ENCODE measurements at places on chromosomes 2 and 18. TPM values are rescaled to one million over a fixed set of nuclear protein-coding genes. Genes with fewer than 3 reads are reported as not detected.

DNA sequence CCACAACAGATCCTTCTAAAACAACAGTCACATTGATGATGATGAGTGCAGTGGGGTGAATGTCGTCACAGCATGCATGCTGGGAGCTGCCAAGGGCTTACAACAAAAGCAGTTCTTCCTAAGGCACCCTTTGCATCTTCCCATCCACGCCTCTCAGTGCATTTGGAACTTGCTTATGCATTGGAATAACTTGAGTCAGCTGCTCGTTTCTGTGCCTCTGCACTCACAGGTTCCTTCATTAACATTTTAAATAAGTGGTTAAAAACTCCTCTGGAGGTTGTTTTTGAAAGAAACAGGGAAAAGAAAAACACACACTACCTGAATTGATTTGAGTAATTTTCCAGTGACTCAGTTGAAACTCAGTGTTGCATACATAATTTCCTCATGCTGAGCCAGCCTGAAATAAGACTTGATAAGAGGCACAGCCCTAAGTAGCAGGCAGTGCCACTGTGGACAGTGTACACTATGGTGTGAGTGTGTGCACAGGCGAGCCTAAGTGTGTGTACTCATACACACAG lies 46.8 kb upstream of the TRIM43B start:
- no peak for DNase-seq

DNA sequence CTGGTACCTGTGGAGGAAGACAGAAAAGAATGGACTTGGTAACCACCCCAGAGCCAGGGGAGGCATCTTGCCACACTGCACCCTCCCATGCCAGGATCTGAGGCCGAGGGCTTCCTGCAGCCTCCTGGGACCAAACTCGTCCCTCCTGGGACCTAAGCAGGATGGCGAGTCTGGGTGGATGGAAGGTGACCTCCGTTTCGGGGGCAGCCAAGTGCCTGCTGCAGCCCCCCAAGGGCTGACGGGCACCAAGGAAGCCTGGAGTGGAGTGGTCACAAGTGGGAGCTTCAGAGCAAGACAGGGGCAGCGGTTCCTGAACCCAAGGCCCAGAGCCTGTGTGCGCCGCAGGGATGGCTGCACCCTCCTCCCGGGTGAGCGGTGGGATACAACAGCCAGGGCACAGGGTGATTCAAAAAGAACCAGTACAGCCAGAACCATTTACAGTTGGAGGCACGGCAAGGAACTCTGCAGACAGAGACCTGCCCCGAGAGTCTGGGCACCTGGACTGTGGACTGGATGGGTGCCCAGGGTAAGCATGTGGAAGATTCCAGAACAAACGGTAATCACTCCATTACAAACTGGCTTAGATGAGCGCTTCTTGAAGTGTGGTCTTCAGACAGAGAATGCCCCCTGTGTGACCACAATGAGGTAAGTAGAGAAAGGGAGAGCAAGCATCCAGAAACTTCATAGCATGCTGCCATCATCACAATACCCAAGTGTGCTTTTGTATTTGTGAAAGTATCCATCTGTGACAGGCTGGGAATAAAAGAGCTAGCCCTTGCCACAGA lies 12.1 kb downstream of the HS1BP3 start:
- no peak for DNase-seq

GRCh38 chr2:60230037-60230436 lies 323.4 kb downstream of the BCL11A start:
- no peak for DNase-seq

- DNase-seq = no peak
Observed at GRCh38 chr2:133526530-133527300, 41.5 kb downstream of the NCKAP5 start.

GRCh38 chr2:113842919-113843736 lies 46.8 kb upstream of the ACTR3 start:
- no peak for DNase-seq

DNA sequence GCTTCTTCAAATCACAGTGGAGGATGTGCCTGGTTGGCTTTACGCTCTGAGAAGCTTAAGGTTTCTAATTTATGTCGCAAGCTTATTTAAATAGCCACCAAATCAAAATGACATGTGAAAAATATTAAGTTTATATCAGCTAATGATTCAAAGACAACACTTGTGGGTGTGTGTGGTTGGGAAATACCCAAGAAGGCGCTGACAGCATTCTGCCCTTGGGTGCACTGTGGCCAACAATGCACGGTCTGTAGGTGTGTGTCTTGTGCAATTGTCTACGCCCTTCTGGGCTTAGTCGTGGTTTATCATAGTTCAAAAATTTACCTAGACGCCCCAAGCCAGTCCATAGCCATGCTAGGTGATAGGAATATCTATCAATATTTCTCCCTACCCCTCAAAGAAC lies 60.9 kb downstream of the KCTD1 start:
- no peak for DNase-seq

DNA sequence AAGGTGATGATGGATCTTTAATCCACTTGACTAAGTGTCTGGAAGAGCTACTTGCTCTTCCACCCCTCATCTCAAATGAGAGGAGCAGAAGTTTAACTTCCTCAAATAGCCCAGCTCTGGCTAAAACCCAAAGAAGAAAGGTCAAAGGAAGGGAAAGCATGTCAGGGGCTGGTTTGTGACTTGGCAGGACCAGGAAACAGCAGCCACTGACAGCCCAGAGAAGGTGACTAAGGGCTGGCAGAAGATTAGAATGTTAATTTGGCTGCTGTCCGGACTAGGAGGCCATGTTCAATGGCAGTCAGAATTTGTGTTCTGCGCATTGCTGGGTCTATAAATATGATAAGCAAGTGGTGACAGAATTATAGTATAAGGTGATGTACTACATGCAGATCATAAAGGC lies 386.2 kb downstream of the SETBP1 start:
- peak; percentile 48 for DNase-seq

DNA sequence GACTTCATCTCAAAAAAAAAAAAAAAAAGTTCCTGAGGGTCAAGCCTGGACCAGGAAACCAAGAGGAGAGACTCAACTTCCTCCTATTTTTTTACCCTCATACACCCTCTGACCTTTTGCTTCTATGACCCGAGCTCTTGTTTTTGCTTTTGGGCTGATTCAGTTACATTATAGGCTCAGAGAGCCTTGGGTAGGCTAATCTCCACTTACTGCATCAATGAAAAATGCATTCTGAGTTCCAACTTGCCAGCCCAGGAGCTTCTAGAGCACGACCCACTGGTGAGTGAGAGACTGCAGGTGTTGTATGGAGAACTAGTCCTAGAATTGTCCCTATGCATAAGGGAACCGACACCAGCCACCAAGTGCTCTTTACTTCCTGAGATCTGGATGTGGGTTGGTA lies 91.1 kb downstream of the CABLES1 start:
- no peak for DNase-seq

DNA sequence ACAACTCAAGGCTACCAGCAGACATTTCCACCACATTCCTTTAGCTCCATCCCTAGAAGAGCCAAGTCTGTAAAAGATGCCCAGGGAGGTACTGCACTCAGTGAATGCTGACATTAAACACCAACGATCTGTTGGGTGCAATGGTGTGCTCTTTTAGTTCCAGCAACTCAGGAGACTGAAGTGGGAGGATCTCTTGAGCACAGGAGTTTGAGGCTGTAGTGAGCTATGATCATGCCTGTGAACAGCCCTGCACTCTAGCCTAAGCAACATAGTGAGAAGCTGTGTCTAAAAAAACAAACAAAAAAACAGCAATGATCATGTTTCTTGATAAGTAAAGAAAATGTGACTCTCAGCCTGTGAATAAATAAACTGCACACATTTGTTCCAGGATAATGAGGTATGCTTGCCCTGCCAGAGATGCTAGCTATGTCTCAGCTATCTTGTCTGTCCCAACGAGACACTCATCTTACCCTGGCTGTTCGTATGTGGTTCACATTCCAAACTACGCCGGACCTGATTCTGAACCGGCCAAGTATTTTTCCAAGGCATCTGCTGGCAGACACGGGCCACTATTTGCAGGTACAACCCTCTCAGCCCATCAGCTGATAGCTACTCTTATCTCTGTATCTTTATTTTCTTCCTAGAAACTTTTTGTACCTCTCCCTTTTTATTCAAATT lies 21.8 kb downstream of the TMEM182 start:
- DNase-seq = no peak

DNA sequence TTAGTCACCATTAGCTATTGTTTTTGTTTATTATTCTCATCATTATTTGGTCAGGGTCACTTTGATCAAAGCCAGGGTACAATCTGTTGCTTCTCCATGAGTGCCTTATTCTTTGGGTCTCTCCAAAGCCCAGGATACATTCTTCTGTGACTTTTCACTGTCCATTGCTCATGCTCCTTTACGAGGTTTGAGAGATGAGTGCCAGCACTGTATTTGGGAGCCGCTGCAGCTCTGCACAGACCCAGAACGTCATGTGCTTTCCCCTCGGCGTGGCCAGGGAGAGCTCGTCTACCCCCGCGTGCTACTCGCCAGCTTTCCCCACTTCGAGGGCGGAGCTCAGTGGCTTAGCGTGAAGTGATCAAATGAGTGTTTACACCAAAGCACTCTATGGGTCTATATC lies 123.7 kb downstream of the COL6A3 start:
- peak; percentile 90 for DNase-seq

DNA sequence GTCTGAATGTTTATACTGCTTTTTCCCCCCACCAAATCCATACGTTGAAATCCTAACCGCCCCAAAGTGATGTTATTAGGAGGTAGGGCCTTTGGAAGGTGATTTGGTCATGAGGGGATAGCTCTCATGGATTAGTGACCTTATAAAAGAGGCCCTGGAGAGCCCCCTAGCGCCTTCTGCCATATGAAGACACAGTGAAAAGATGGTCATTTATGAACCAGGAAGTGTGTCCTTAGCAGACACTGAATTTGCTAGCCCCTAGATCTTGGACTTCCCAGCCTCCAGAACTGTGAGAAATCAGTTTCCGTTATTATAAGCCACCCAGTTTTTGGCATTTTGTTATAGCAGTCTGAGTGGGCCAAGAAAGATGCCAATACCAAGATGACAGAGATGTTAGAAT lies 7.2 kb upstream of the TSN start:
- DNase-seq = no peak

DNA sequence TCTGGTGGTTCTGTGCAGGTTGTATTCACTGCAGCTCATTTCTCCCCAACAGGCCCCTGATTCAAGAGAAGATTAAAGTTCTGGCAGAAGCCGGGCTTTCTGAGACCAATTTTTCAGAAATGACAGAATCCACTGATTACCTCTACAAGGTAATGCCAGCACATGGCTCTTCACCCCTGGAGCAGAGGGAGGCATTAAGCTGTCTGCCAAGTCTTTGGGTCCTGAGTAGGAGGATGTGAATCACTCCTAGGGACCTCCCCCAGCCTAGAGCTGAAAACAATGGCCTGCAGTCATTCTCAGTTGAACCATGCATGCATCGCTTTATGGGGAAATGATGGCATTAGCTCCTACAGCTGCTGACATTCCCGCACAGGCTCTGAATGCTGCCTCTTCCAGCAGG lies 20.5 kb upstream of the RPL37A start:
- DNase-seq = no peak

DNA sequence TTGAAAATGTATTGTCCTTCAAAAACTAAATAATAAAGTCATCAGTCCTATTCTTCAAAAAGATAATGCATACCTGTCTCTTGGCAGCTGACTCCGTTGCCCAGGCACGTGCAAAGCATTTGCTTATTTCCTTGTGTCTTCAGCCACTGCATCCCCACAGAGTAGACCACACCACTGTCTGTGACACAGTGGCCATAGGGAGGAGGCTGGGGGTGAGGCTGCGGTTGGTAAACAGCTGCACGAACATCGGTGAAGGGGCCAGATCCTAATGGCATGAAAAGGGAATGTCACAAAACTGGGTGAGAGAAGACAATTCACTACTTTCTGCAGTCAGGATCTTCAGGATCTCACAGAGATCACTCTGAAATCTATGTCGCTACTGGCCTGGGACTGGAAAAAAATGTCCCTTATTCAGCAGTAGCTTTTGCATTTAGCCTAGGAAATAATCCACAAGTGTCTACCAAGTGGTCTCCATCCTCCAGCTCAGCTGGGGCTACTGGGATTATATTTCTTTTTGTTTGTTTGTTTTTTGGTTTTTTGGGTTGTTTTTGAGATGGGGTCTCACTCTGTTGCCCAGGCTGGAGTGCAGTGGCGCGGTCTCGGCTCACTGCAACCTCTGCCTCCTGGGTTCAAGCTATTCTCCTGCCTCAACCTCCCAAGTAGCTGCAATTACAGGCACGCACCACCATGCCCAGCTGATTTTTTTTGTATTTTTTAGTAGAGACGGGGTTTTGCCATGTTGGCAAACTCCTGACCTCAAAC lies 10.7 kb downstream of the FN1 start:
- DNase-seq = no peak

- no peak for DNase-seq
Observed at GRCh38 chr2:36967236-36967876, 1.0 kb upstream of the STRN start.

DNA sequence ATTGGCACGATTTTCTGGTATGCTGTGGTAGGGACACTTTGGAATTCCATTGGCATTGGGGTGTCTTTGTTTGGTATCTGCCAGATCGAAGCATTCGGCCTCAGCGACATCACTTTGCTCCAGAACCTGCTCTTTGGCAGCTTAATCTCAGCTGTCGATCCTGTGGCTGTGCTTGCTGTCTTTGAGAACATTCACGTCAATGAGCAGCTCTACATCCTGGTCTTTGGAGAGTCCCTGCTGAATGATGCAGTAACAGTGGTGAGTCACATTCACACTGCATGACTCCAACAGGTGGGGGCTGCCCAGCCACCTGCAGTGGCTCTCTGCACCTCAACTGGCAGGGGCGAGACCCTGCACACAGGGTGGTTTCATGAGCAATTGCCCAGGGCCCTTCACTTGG lies 38.4 kb downstream of the SLC9A2 start:
- DNase-seq = no peak

- DNase-seq = no peak
Observed at GRCh38 chr2:96320326-96320725, 4.8 kb upstream of the ITPRIPL1 start.

DNA sequence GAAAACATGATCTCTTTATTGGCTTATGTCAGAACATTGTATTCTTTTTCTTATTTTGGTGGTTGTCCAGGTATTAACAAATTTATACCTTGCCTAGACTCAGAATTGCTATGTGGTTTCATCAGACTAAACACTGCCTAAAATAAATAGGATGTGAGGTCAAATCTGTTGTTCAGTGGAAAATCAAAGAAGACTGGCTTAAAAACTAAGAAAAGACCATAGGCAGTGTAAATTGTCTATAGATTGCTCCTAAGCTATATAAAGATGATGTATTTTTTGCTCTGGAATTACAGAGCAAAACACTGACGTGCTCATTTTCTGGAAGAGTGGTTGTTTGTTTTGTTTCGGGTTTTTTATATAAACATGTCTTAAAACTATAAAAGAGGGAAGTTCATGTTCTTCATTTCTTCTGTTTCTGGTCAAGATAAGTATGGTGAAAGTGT lies 266.0 kb downstream of the ALPK2 start:
- DNase-seq = no peak

GRCh38 chr2:58925676-58926081 lies 684.6 kb upstream of the FANCL start:
- no peak for DNase-seq

- DNase-seq = no peak
Observed at GRCh38 chr2:200913654-200914053, 24.5 kb downstream of the NIF3L1 start.

GRCh38 chr2:76678383-76679024 lies 843.7 kb downstream of the LRRTM4 start:
- DNase-seq = no peak

GRCh38 chr2:109185821-109186570 lies 57.0 kb downstream of the SH3RF3 start:
- peak; percentile 92 for DNase-seq

CD8B2 gene
- total RNA-seq = 0.10 TPM

MALT1 gene
- 21.5 TPM for total RNA-seq

ACTG2 gene
- total RNA-seq = 416 TPM

MATN3 gene
- 1.8 TPM for total RNA-seq

DES gene
- total RNA-seq = 314 TPM

DAPL1 gene
- not detected for total RNA-seq

ZNF521 gene
- total RNA-seq = 88.7 TPM

All from aorta (tissue), 5 donors.